ENCODE measurements at places on chromosomes 6 and 20.

DNA sequence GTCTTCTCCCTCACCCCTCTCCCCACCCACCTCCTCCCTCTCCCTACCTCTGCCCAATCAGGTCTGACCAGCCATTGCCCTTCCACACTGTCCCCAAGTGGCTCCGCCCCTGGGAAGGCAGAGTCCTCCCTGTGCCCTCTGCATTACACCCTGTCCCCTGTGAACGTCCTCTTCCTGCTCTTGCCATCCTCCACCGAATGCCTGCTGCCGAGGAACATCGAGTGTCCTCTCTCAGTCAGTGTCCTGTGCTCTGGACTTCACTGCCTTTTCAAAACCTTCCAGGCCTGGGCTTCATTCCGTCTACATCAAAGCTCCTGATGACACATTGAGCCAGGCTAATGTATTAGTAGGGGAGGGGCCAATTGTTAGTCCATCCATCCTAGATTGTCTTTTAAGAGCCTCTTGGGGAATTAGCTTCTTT lies 3.3 kb upstream of the PACSIN1 start:
- peak; percentile 75 for DNase-seq

DNA sequence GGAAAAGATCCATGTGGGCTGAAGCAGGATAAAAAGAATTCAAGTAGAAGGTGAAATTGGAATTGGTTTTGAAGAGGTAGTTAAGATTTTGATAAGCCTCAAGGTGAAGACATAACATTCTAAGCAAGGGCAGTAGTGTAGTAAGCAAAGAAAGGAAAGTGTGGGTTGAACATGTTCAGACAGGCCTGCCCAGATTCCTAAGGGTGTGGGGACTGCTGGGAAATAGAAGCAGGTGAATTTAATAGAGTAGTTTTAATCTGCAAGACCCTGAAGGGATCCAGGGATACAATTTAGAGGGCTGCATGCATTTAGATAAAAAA lies 19.1 kb downstream of the TAB2 start:
- no peak for DNase-seq

- DNase-seq = no peak
Measured at GRCh38 chr6:141677598-141678211, 455.0 kb upstream of the GJE1 start.

DNA sequence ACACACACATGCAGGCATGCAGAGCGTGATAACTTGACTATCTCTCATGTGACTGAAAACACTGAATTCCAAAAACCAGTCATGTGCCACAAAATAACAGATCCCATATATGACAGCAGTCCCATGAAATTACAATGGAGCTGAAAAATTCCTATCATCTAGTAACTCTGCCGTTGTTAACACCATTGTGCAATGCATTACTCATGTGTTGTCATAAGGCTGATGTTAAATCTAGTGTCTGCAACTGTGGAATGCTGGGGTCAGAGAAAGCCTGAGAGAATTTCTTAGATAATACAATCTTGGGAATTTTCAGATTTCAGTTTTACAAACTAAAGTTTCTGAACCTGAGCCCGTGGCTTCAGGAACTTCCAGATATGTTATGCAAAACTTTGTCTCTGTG lies 70.2 kb downstream of the LYRM4 start:
- peak; percentile 42 for DNase-seq

DNA sequence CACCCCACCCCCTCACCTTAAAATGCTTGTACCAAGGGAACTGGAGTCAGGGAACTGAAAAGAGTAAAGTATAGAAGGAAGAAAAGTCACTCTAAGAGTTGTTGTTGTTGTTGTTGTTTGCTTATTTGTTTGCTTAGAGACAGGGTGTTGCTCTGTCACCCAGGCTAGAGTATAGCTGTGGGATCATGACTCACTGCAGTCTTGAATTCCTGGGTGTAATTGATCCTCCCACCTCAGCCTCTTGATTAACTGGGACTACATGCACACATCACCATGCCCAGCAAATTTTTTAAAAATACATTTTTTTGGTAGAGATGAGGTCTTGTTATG lies 681.6 kb upstream of the GJE1 start:
- no peak for DNase-seq

- peak; percentile 98 for DNase-seq
Measured at GRCh38 chr6:45655745-45656476, 278.2 kb upstream of the SUPT3H start.

GRCh38 chr20:25042531-25043498 lies 15.1 kb downstream of the ACSS1 start:
- no peak for DNase-seq

- DNase-seq = peak; percentile 84
Measured at GRCh38 chr6:2630359-2630758, 120.4 kb downstream of the MYLK4 start.
